Choroid plexus epithelial cell (primary cell): ENCODE measurements at places on chromosomes 12 and 14.

DNA sequence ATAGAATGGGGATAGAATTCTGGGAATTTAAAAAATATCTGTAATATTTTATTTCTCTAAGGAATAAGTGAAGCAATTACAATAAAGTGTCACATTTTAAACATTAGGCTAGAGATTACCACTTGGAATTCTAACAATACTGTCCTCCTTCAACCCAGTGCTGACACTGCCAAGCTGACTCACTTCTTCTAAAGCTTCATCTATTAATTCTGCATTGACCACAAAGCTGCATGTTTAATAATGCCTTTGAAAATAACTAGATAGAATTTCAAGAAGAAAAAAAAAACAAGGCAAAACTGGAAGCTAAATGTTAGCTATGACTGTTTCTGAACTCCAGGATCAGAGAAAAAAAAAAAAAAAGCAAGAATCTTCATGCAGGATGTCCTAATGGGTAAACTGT, 970.7 kb upstream of the FBXO33 start:
- no peak for DNase-seq

DNA sequence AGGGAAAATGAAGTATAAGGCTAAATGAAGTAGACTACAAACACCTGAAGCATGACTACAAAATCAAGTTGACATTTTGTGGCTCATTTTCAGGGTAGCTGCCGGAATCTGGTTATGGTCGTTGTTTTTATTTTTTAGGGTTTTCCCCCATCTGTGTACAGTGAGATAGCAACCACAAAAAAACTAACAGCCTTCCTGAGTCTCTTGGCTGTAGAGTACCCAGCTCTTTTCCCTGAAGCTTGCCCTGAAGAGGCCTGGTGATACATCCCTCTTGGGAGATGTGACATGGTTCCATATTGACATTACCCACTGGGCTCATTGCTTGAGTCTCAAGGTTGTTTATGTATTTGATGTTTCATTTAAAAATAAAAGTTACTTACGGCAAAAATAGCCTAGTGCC, 424.0 kb downstream of the ZFP36L1 start:
- DNase-seq, result no peak

DNA sequence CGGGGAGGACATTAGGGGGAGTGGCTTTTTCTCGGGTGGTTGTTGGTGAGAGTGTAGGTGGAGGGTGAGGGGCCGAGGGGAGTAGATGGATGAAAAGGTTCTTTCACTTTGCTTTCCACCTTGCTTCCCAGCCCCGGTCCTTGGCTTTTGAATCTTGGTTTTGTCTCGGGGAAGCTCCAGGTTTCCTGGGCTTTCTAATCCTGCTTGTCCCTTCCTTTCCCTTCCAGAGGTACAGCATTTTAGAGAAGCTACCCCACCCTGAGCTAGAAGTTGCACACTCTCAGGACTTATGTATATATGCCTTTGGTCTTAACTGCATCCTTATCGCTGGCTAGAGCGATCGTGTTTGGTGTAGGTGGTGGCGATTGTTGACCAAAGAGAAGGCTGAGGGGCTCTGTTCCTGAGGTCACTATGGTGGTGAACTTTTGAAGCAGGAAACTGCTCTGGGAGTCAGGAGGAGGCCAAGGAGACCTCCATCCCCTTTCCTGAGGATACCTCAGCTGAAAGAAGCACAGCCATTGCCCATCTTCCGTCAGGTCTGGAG, 862 bp downstream of the PIP4K2C start:
- DNase-seq, result no peak

GRCh38 chr14:94768521-94769390, 1.2 kb downstream of the GSC start:
- DNase-seq, result no peak

GRCh38 chr12:123748661-123749060, 13.4 kb upstream of the DNAH10 start:
- peak; percentile 50 for DNase-seq

DNA sequence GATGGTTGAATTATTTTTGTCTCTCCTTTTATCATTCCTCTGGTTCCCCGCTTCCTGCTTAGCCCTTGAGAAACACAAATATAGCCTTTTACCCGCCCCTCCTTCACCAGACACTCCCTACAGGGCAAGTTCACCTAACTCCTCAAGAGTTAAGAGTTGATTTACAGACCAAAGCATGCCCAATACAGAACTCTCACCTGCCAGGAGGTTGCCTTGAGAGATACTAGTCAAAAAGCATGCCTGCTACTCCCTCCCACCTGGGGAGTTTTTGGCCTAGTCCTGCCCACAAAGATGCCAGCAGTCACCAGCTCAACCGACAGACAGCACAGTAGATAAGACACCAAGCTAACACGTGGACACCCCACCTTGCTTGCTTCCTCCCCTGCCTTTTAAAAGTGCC, 11.2 kb downstream of the LGMN start:
- DNase-seq, result no peak

- DNase-seq, result no peak
Measured at GRCh38 chr12:77485961-77486854, 344.5 kb upstream of the NAV3 start.

- DNase-seq, result peak; percentile 97
Measured at GRCh38 chr12:13205809-13206559, 9.5 kb downstream of the EMP1 start.

- DNase-seq, result peak; percentile 71
Measured at GRCh38 chr14:90677484-90678050, 138.7 kb downstream of the TTC7B start.

- DNase-seq, result no peak
Measured at GRCh38 chr14:49545716-49546115, 40.5 kb downstream of the RPS29 start.

DNA sequence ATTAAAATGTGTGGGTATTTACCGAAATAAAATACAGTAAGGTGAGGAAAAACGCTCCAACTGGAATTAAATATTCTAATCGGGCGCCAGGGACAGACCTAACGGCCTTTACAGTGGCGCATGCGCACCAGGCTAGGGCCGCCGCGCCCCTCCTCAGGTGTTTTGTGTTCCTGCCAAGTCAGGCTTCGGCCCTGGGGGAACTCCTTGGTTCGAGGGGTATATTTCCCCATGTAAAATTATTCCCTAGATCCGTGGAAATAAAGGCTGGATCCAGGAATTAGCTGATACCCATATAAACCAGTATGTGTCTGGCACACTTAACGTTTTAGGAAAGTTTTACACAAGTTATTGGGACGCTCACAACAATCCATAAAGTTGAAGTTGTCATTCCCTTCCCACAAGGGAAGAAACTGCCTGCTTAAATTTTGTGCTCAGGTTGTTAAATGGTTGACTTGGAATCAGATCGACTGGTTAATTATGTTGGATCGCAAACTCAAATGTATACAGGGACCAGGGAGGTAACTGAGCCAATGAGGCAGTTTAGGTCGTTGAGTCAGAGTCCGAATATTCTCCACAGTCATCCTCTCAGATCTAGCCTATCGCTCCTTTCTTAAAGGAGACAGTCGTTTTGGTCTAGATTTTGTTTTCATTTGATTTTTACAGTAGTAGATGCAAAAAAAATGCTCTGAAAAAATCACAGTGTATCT, 621 bp upstream of the ANAPC7 start:
- peak; percentile 68 for DNase-seq

DNA sequence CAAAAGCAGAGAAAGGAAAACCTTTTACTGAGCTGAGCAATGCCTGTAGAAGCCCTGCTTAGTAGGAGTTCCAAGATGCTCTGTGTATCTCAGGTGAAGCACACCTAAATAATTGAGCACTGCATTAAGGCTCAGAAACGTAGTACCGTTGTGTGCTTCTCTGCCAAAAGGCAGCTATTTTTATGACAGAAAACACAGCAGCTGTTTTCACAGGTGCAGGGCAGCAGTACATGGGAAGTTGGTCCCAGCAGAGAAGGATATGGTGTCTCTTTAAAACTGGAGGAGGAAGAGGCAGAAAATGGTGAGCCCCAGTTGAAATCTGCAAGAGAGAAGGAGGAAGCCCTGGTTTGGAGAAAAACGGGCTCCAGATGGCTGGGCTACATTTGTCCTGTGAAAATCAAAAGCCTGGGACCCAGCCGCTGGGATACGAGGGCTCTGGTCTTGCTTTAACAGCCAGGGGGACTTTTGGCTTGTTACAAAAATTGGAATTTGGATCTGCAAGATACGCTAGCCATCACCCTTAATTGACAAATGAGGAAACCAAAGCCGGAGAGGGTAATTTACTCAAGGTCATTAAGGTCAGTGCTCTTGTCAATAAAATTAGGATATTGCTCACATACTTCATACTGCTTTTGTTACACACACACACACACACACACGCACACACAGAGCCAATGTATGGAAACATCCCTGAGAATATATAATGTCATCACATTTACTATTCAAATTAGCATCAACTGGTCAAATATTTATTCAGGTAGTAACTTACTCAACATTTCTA, 27.3 kb downstream of the SPRING1 start:
- no peak for DNase-seq

GRCh38 chr12:112713471-112713870, 78.1 kb upstream of the RPH3A start:
- no peak for DNase-seq

DNA sequence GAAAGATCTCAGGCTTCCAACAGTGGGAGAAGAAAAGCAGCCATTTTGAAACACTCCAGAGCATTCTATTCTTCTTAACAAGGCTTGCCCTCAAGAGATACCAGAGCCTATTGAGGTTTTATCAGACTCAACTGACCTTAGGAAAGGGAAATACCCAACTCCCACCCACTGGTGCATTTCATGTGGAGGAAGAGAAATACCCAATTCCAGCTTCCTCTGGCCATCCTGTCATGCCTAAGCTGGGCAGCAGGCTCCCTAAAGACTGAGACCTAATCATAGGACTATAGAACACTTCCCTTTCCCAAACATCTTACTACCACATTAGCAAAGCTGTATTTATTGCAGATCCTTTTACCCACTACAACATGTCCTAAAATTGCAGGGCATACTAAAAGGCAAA, 164.5 kb downstream of the KIF21A start:
- DNase-seq, result no peak

DNA sequence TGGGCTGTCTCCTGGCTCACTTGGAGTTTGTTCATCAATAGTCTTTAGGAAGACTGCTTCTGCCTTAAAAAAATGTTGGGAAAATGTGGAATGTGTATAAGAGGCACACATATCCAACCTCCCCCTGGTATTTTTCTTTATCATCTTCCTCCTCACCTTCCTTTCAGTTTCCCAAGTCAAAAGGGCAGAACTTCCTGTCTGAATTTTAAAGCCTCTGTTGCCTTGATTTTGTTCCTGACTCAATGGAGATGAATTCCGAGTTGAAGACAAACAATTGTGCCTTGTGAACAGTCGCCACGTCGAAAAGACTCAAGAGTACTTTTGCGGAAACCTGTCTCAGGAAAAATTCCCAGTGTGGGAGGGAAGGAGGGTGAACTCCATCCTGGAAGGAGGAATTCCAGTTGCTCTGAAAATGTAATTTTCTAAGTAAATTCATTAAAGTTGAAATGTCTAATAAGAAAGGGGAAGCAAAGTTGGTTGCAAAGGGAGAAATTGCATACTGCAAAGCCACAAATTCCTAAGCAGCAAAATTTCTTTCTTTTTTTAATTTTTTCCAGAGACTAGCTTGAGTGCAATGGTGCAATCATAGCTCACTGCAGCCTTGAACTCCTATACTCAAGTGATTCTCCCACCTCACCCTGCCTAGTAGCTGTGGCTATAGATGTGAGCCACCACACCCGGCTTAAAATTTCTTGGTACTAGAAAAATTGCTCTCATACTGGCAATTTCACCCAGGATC, 50.2 kb upstream of the ELK3 start:
- DNase-seq, result no peak

GRCh38 chr14:103408491-103409155, 23.4 kb downstream of the MARK3 start:
- DNase-seq, result peak; percentile 71
